NCI-H1092 (cell line): ENCODE measurements at places on chromosomes 6 and 20.

- DNase-seq: no peak
These were observed 3.4 kb downstream of the OGFRL1 start for GRCh38 chr6:71292001-71292400.

DNA sequence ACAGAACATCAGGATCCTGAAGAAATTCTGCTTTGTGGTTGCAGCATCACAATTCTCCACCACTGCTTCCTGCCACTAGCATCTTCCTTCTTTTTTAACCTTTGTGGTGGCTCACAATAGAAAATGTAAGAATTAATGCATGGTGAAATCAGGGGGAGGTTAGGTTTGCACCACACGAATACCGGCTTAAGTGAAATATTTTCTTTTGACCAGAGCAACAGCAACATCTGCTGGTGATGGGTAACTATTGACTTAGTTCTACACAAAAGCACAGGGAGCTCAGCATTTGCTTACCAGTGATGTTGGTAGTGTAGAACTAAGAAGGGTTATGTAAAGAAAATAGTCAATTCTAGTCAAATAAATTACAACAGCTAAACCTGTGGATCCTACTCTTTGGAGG is 280.5 kb downstream of the SYNE1 start:
- DNase-seq: no peak

DNA sequence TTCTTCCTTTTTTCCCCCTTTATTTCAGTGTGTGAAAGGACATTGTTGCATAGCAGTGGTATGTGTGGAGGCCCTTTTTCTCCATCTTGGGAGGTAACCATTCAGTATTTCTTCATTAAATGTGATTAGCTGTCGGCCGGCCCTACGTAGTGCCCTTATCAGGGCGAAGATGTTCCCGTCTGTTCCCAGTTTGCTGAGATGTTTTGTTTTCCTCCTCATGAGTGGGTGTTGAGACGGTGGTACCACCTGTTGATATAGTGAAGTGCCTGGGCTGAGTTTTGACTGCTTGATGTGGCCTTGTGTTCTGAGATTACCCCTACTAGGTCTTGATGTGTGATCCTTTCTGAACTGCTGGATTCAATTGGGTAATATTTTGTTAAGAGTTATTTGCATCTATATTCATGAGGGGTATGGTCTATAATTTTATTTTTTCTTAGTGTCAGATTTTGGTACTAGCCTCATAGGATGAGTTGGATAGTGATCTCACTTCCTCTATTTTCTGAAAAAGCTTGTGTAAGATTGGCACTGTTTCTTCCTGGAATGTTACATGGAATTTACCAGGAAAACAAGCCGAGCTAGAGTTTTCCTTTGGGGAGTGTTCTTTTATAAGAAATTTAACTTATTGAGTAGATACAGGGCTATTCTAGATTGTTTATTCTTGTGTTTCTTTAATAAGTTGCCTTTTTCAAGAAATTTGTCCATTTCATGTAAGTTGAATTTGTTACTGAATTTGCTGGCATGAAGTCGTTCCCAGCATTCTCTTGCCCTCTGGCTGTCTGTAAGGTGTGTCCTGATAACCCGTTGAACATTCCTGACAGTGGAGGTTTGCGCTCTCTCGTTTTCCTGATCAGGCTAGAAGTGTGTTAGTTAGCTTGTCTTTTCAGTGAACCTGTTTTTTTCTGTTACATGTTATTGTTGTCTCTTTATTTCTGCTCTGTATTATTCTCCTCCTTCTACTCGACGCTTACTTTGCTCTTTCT is 4.3 kb downstream of the MTG2 start:
- DNase-seq: no peak

DNA sequence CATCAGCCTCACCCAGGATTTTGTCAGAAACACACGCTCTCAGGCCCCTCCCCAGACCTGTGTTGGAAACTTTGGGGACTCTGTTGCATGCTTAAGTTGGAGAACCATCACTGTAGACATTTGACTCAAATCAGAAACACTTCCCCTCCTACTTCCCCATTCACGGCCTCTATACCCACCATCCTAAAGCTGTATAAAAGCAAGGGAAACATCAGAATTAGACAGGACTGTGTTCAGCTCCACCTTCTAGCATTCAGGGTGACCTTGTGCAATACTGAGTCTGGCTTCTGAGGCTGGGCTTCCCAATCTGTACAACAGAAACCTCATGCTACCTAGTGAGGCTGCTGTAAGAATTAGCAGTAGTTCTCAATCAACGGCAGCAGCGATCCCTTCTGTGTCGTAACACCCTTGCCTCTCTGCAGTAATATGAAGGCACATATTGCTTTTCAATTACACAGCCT is 252.3 kb downstream of the LY86 start:
- DNase-seq: no peak

GRCh38 chr6:136668571-136668970 is 118.3 kb upstream of the MAP7 start:
- DNase-seq: no peak

DNA sequence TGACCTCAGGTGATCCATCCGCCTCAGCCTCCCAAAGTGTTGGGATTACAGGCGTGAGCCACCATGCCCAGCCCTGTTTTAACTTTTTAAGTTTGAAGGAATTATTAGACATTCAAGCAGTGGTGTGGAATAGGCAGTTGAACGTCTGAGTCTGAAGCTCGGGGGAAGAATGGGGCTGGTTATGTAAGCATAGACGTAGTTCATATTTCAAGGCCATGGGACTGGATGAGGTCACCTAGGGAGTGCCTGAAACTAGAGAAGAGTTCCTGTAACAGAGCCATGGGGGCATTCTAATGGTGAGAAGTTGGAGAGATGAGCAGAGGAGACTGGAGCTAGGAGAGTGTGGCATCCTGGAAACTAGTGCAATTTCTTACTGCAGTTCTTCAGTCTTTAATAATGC is 6.4 kb downstream of the CDKAL1 start:
- no peak for DNase-seq

- no peak for DNase-seq
These were observed 34.4 kb downstream of the PCNA start for GRCh38 chr20:5085380-5085779.

DNA sequence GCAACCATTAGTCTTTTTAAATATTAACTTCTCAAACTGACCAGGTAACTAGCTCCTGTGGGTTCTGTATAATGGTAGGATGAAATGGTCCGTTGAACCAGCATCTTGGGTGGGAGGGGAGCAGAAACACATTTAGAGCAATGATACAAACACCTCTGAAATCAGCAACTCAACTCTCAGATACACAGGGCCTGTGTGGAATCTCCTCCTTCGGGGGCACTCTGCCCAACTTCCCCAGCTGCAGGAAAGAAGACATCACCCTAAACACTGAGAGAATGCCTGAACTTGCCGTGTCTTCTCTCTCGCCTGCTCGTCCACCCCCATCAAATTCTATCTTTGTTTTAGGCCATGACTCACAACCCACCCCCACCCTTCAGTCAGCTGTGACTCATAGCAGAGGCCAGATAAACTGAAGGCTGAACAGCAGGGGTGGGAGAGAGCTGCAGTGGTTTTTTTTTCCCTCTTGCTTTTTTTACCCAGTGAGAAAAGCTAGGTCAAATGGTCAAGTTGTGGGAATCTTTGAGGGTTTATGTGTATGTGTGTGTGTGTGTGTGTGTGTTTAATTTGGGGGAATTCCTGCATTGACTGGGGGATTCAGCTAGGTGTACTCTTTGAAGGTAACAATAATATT is 593.4 kb upstream of the JAG1 start:
- no peak for DNase-seq

DNA sequence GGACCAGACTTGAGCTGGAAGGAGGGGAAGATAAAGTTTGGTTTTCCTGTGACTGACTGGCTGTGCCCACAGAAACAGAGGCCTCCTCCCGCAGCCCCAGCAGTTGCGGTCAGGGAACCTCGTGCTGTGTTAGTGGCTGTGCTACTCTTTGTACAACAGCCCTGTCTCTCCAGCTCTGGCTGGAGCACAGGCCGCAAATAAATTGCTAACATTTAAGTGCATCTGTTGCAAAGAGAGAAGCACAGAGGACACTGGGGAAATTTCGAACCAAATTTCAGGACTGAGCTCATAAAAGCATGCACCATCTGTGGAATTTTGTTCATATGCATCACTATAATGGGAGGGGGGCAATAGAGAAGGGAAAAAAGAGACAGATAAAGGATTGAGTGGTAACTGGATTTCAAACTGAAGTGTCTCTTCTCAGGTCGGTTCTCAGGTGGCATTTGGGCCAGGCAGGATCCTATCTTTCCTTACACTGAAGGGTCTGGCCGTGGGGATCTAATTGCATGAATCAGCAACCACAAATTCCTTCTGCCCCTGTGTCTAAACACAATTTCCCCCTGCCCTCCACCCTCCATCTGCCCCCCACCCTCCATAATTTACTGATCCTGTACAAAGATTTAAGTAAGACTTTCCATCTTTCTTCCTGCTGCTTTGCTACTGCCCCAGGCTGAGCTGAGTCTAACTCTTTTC is 88.9 kb upstream of the ATXN1 start:
- DNase-seq: no peak
